ENCODE measurements at places on chromosomes 16 and 17.

DNA sequence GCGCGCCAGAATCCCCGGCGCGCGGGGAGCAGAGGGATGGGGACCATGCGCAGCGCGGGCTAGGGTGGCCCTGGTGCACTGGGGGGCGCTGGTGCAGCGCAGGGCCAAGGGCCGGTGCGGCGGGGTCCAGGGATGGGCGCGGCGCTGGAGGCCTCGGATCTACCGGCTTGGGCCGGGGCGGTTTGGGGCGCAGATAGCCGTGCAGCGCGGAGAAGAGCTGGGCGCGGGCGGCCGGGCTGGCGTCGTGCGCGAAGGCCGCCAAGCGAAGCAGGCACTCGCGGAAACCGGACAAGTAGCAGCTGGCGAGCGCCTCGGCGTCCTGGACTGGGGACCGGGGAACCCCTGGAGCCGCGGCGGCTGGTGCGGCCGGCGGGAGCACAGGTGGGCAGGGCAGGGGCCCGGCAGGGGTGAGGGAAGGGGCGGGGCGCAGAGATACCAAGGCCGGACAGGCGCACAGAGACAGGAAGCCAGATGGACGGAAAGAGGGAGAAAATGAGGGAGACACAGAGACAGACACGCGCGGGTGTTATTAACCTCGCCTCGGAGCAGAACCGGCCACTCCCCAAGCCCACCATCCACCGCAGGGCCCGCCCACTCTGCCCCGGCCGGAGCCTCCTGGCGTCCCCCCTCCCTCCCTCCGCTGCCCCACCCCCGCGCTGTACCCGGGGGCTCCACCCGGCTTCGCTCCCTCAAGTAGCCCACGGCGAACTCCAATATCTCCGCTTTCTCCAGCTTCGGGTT, 2.1 kb downstream of the HES7 start:
- DNase-seq = no peak

DNA sequence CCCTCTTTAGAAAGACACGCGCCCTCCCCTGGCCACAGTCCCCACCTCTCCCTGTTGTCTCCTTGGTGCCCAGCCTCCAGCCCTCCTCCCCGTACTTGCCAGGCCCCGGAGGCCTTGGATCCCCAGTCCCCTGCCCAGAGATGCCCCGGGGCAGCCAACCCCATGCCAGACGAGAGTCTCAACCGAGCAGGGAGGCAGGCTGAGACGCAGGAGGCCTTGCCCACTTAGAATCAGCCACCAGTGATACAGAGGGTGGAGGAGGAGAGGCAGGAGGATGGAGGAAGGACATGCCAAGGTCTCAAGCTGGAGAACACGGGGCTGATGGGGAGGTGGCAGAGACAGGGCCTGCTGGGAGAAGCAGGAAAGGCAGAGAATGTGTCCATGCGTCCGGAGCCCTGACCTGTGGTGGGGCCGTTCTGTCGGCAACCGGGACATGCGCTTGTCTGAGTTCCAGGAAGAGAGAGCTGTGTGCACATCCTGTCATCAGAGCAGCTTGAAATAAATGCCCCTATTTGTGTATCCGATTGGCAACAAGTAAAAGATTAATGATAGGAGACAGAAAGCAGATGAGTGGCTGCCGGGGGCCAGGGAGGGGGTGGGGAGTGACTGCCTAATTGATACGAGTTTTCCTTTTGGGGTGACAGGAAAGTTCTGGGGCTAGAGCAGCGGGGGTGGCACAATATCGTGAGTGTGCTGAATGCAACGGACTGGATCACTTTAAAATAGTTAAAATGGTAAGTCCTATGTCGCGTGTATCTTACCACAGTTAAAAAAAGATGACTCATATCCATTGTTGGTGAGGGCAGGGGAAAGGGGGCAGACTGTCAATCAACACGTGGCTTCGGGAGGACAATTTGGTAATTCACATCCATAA, 44.7 kb upstream of the MEAK7 start:
- peak; percentile 52 for DNase-seq

DNA sequence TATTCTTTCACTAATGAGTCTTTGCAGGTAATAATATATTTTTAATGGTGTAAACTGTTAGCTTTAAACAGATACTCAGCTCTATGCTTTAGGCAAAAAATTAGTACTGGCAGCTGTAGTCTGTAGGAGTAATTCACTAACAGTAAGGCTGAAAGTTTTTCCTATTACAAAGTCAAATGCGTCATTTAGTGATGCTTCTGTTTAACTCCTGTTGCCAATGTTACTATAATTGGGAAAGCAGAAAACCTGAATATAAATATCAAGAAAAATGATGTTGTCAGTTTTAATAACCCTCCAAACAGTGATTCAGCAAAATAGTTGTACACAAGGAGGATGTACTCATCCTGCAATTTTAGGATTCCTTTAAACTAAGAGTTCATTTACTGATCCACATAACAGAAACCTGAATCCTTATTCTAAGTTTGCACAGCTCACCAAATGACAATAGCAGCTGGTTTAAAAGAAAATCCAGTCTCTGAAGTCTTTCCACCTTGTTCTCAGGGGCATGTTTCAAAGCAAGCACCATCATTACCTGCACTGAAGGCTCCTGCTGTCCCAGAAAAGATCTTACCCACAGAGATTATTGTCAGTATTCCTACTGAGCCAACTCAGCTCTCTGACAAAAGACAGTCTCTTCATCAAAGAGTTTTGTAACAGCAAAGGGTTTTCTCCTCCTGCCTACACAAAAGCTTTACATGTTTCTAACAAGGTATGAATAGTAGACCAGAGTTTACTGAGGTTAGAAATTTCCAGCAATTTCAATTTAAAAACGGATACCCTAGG, 4.2 kb downstream of the CDR2 start:
- DNase-seq = no peak

DNA sequence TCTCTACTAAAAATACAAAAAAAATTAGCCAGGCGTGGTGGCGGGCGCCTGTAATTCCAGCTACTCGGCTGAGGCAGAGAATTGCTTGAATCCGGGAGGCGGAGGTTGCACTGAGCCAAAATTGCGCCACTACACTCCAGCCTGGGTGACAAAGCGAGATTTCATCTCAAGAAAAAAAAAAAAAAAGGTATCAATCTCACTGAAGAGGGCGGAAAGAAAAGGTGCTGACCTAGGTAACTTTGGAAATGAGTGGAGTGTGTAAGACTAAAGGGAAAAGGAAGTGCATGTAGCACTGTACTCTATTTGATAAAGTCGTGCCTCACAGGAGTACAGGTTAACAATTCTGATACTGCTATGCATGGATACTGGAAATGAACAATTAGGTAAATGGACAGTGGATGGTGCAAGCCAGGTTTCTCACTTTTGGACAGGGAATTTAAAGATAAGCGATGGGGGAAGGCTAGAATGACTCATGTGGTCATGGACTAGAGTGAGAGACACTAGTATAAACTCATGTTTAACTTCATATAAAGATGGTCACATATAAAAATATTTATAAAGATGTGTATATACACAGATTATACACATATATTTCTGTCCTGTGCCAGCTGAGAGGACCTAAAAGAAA, 142.9 kb downstream of the CDK5R1 start:
- DNase-seq = no peak

GRCh38 chr16:8631373-8631772, 9.9 kb downstream of the METTL22 start:
- DNase-seq = no peak

DNA sequence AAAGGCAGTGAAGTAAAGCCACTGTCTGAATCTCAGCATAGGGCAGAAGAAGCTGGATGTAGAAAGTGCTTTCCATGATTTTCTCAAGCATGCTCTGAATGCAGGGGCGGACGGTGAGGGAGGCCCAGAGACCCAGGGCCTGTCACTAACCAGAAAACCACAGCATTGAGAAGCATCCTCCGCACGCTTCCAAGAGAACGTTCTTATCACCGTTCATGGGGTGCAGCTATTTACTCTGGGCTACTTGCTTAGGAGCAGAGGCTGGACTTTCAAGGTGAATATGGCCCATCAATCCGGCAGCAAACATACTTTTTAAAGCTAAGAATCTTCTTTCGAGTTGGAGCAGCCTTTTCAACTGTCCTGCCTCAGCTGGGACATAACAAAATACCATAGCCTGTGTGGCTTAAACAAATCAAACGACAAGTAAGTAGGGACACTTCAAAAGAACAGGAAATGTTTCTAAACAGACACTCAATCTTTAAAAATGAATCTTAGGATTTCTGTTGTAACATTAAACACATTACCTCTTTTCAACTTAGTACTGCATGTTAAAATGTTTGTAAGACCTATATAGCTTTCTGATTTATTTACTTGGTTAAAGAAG, 46.5 kb upstream of the CDRT4 start:
- DNase-seq = no peak

DNA sequence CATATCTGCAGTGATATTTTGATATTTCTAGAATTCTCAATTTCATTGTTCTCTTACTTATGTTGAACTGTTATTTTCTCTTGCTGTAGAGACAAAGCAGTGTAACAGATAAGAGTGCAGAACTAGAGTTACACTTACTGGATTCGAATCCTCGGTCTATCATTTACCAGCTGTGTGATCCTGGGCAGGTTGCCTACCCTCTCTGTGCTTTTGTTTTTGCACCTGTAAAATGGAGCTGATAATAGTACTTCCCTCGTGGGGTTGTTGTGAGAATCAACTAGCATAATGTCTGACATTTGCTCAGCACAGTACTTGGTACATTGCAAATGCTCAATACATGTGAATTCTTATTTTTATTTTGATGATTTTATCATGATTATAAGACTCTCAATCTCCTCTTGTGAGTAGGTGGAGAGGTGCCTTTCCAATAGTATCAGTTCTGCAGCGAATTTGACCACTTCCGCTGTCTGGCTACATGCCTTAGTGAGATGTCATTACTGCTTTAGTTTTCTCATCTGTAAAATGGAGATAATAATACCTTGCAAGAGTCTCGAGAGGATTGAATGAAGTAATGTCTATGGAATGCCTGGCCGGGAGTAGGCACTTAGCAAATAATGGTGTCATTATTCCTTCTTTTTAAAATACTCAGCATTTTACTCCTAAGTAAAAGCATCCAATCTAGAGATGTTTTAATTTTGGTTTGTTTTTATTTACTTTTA, 312.2 kb upstream of the MAF start:
- DNase-seq = no peak

GRCh38 chr17:74574489-74575142, 7.3 kb upstream of the CD300H start:
- no peak for DNase-seq

- no peak for DNase-seq
These were observed at the start of gene SHISA9 for GRCh38 chr16:12901597-12902461. TSS of gene SHISA9 (plus strand) at chr16:12901598.

DNA sequence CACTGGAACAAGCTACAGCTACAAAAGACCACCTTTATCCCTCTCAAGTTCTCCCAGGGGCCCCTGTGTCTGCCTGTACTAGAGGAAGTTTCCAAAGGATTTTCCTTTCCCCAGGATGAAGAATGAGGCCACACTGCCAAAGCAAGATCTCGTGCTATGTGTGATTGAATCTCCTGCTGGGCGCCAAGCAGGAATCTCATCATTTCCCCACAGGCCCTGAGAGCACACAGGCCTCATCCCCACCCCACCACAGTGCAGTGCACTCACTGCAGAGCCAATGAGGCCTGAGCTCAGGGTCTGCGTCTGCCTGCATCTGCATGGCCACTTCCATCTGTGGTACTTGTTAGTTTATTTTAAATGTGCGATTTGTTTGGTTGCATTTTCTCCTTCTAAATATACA, 387.4 kb upstream of the ASIC2 start:
- no peak for DNase-seq

GRCh38 chr16:14180481-14180944, 109.4 kb downstream of the MRTFB start:
- DNase-seq = no peak

DNA sequence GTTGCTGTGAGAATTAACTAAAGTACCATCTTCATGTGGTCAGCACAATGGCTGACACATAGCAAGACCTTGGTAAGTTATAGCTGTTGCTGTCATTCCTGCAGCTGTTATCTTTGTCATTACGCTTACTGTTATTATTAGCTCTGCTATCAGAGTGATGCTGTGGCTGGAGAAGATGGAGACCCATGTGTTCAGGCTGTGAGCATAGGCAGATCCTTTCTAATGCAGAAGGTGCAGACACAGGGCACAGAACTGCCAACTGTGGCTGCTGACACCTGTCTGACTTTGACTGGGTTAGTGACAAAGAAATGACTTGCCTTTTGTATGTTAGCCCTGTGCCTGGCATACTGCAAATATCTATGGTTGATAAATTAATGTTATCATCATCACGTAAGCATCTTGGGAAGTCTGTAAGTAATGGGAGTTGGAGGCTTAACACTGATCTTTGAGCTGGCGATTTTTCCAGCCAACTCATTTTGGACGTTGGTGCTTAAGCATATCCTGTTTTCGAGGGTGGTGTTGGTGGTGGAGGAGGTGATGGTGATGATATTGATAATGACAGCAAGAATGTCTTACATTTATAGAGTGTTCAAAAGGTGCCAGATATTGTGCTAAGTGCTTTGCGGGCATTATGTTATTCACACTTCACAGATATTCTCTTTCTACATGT, 695.3 kb downstream of the WWOX start:
- DNase-seq = no peak

DNA sequence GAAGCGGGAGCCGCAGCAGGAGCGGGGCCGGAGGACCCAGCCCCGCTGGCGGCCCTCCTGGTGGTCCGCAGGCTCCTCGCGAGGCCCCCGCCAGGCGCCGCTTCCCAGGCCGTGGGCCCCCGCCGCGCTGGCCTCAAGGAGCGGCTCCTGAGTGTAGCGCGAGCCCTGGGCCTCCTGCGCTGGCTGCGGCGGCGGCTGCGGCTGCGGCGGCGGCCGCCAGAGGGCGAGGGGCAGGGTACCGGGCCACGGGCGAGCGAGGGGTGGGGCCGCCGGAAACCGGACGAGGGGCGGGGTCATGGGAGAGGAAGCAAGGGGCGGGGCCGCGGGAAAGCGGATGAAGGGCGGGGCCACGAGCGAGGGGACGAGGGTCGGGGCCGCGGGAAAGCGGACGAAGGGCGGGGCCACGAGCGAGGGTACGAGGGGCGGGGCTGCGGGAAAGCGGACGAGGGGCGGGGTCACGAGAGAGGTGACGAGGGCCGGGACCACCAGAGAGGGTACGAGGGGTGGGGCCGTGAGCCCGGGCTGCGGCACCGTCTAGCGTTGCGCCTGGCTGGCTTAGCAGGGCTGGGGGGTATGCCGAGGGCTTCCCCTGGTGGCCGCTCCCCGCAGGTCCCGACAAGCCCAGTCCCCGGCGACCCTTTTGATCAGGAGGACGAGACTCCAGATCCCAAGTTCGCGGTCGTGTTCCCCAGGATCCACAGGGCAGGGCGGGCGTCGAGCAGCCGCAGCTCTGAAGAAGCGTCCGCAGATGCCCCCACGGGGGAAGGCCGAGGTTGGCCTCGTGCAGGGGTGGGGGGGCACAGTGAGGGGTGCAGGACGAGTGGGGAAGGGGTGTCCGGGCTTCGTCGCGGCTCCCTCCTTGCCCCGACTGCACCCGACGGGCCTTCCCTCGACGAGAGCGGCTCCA, 1.7 kb downstream of the MYO15B start:
- peak; percentile 85 for DNase-seq

GRCh38 chr17:77444628-77444983, 303.8 kb downstream of the SEC14L1 start:
- DNase-seq = no peak

DNA sequence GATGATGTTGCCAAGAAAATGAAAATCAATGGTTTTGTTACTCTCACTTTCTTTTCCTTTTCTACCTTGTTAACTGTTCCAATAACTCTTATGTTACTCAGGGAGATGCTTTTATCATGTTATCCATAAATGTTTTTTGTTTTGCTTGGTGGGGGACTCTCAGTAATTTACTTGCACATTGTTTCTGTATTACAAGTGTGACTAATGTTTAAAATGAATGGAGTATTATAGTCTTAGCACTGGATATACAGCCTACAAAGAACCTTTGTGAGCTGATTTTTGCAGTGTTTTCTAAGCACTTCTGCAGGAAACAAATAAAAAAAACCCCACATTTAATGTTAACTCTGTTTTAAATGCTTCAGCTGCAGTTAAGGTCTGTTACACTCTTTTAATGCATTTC, 12.1 kb downstream of the VMP1 start:
- DNase-seq = no peak

GRCh38 chr17:73394512-73395450, 83.0 kb upstream of the CDC42EP4 start:
- DNase-seq = no peak
